ENCODE measurements at places on chromosomes 13 and 19.
A peak's percentile ranks its signal among the peaks of the same experiment; 100 is the strongest.

GRCh38 chr13:23918208-23918607 lies 20.9 kb upstream of the C1QTNF9B start:
- no peaks in the 10 kb centered on the region for H3K27me3 ChIP-seq
- H3K27ac ChIP-seq = no peak overlapping the region

GRCh38 chr19:4678881-4679790 lies 9.0 kb upstream of the MYDGF start:
- no peak overlapping the region for H3K4me3 ChIP-seq
- DNase-seq = no peak
- H3K27me3 ChIP-seq = no peaks in the 10 kb centered on the region
- H3K36me3 ChIP-seq = peaks cover 60% of the 10 kb centered on the region
- no peak overlapping the region for H3K27ac ChIP-seq

DNA sequence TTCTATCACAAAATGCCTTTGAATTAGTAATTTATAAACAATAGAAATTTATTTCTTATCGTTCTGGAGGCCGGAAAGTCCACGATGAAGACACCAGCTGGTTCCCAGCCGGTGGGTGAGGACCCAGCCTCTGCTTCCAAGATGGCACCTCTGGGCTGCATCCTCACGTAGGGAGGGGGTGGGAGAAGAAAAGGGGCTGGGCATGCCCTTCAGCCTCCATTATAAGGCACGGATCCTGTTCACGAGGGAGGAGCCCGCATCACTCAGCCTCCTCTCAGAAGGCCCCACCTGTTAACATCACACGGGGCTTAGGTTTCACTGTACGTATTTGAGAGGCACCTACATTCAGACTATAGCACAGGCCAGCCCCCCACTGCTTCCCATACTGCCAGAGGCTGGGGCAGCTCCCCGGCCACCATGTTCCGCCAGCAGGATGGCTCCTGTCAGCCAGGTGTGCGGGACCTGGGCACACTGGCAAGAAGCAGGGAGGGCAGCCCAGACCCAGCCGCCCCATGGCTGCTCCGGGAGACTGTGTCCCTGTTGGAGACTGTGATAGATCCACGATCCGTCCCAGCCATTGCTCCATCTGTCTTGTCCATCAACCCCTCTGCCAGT lies 131.6 kb downstream of the SOX1 start:
- H3K36me3 ChIP-seq = no peaks in the 10 kb centered on the region
- no peaks in the 10 kb centered on the region for H3K4me1 ChIP-seq
- H3K27me3 ChIP-seq = no peaks in the 10 kb centered on the region

- DNase-seq = no peak
- no peaks in the 10 kb centered on the region for H3K36me3 ChIP-seq
- H3K4me1 ChIP-seq = peaks cover 25% of the 10 kb centered on the region
Measured at GRCh38 chr19:20078581-20079031, 806 bp downstream of the ZNF90 start.

DNA sequence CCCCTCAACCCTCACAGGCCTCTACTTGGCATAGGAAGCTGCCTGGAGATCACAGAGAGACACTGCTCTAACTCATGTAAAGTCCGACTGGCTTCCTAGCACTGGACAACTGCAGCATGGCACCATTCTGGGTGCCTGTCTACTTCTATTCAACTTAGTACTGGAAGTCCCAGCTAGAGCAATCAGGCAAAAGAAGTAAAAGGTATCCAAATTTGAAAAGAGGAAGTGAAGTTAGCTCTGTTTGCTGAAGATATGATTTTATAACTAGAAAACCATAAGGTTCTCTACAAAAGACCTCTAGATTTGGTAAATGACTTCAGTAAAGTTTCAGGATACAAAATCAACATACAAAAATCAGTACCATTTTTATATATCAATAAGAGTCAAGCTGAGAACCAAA lies 1017.6 kb downstream of the PCDH9 start:
- H3K4me3 ChIP-seq = no peak overlapping the region
- H3K27me3 ChIP-seq = no peaks in the 10 kb centered on the region
- no peak for DNase-seq

- no peaks in the 10 kb centered on the region for H3K27me3 ChIP-seq
- H3K36me3 ChIP-seq = no peaks in the 10 kb centered on the region
Measured at GRCh38 chr19:33691030-33691427, 69.3 kb downstream of the CHST8 start.

GRCh38 chr13:76879203-76879882 lies 6.9 kb downstream of the KCTD12 start:
- peaks cover 2% of the 10 kb centered on the region for H3K4me1 ChIP-seq
- peak overlapping the region; percentile 60 for H3K27ac ChIP-seq
- H3K27me3 ChIP-seq = no peaks in the 10 kb centered on the region
- peak; percentile 67 for DNase-seq
- H3K36me3 ChIP-seq = no peaks in the 10 kb centered on the region

- no peak overlapping the region for H3K27ac ChIP-seq
- no peaks in the 10 kb centered on the region for H3K36me3 ChIP-seq
- H3K4me3 ChIP-seq = no peak overlapping the region
- no peaks in the 10 kb centered on the region for H3K4me1 ChIP-seq
Measured at GRCh38 chr19:55901369-55902079, 30.6 kb downstream of the NLRP13 start.

- H3K36me3 ChIP-seq = no peaks in the 10 kb centered on the region
- no peak overlapping the region for H3K27ac ChIP-seq
- peaks cover 4% of the 10 kb centered on the region for H3K4me1 ChIP-seq
- no peaks in the 10 kb centered on the region for H3K27me3 ChIP-seq
- peak overlapping the region; percentile 34 for H3K4me3 ChIP-seq
Measured at GRCh38 chr13:99191900-99192399, 8.7 kb upstream of the UBAC2 start.

DNA sequence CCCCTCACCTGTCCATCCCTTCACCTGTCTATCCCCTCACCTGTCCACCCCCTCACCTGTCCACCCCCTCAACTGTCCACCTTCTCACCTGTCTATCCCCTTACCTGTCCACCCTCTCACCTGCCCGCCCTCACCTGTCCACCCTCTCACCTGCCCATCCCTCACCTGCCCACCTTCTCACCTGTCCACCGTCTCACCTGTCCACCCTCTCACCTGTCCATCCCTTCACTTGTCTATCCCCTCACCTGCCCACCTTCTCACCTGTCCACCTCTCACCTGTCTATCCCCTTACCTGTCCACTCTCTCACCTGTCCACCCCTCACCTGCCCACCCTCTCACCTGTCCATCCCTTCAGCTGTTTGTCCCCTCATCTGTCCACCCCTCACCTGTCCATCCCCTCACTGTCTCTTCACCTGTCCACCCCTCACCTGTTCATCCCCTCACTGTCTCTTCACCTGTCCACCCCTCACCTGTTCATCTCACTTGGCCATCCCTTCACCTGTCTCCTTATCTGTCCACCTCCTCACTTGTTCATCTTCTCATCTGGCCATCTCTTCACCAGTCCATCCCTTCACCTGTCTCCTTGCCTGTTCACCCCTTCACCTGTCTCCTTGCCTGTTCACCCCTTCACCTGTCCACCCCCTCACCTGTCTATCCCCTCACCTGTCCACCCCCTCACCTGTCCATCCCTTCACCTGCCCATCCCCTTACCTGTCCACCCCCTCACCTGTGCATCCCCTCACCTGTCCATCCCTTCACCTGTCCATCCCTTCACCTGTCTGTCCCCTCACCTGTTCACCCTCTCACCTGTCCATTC lies 12.7 kb upstream of the KANK2 start:
- no peaks in the 10 kb centered on the region for H3K27me3 ChIP-seq
- H3K4me1 ChIP-seq = no peaks in the 10 kb centered on the region
- peaks cover 26% of the 10 kb centered on the region for H3K36me3 ChIP-seq
- no peak overlapping the region for H3K27ac ChIP-seq
- no peak for DNase-seq

- no peaks in the 10 kb centered on the region for H3K4me1 ChIP-seq
- no peaks in the 10 kb centered on the region for H3K27me3 ChIP-seq
- DNase-seq = peak; percentile 20
- peak overlapping the region; percentile 70 for H3K27ac ChIP-seq
Measured at GRCh38 chr13:25286308-25286968, 850 bp downstream of the MTMR6 start.

GRCh38 chr19:18156841-18157464 lies 4.0 kb downstream of the PIK3R2 start:
- no peak overlapping the region for H3K4me3 ChIP-seq
- peaks cover 17% of the 10 kb centered on the region for H3K4me1 ChIP-seq
- H3K27me3 ChIP-seq = no peaks in the 10 kb centered on the region
- H3K36me3 ChIP-seq = peaks cover 39% of the 10 kb centered on the region
- DNase-seq = no peak
